ENCODE measurements at places on chromosomes 11 and 22. TPM values are rescaled to one million over a fixed set of nuclear protein-coding genes. Genes with fewer than 3 reads are reported as not detected.

- DNase-seq: no peak
Measured at GRCh38 chr11:110286298-110287040, 9.9 kb downstream of the RDX start.

DNA sequence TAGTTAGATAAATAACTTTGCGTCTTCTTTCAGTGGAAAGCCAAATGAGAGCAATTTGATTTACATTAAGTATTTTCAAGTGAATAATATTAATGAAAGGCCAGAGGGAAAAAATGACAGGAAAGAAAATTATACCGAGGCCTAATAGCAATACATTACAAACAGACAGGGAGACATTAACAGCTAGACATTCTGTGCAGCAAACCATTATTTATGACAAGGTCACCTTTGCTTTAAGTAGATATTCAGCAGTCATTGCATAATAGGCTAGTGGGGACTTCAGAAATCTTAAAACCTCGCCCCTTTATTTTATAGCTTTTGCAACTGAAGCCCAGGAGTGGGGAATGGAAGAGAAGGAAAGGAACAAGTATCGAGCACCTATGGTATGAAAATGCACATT lies 321.6 kb downstream of the GRM5 start:
- no peak for DNase-seq

Gene SPTBN2
- total RNA-seq: 57.2 TPM

- DNase-seq: no peak
Measured at GRCh38 chr11:118649941-118650340, 29.5 kb downstream of the TREH start.

- DNase-seq: no peak
Measured at GRCh38 chr22:48715511-48715910, 1112.2 kb downstream of the BRD1 start.

Gene DEPDC7
- 5.2 TPM for total RNA-seq

Gene PDE3B
- total RNA-seq: not detected

Gene NAALADL1
- total RNA-seq: 15.5 TPM

Gene GAL3ST1
- not detected for total RNA-seq

DNA sequence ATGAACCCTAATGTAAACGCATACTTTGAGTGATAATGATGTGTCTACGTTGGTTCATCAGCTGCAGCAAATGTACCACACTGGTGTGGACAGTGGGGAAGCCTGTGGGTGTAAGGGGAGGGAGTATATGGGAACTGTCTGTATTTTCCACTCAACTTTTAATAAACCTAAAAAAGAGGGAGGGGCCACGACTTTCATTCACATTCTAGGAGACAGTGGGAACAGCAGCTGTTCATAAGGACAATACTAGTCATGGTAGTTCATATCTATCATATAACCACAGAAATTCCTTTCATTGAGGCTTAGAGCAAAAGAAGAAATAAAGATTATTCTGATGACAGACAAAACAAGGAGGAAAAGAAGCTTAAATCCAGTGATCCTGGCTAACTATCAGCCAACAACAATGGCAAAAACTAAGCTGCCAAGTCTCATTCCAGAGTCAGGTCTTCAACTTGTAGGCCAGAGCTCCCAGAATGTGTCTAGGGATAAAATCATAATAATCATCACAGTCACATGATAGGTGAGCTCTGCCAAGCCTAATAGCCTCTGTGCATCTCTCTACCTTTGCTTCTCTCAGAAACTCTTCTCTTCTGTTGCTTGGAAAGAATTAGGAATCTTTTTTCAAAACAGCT lies 59.4 kb upstream of the CHRM4 start:
- DNase-seq: no peak

Gene TCN1
- 2.9 TPM for total RNA-seq

DNA sequence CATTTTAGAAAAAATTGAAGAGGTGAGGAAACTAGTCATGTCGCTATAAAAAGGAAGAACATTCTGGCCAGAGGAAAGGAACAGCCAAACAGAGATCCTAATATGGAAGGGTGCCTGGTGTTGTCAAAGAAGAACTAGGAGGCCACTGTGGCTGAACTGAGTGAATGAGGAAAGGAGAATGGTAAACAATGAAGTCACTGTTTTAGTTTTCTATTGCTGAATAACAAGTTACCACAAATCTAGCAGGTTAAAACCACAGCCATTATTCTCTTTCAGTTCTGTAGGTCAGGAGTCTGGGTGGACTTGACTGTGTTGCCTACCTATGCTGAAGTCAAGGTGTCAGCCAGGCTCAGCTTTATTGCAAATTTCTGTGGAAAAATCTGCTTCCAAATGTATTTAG lies 549.3 kb upstream of the CCDC90B start:
- peak; percentile 50 for DNase-seq

DNA sequence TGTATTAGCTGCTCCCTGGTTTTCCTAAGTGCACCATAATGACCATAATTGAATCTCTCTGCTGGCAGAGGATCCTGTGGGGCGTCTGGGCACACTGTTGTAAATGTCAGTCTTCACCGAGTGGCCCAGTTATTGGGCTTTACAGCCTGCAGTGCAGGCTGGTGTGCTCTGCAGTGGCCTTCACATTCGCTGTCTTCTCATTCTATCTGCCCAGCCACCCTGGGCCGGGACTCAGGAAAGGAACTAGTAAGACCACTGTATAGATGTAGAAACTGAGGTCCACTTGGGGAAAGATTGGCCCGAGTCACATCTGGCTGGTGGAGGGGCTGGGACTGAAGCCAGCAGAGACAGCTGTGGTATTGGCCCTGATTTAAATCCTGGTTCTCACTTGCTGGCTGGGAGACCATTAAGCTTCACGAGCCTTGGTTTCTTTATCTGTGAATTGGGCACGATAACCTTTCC lies 49.3 kb downstream of the TSPAN18 start:
- no peak for DNase-seq

- DNase-seq: no peak
Measured at GRCh38 chr11:86106916-86107315, 38.0 kb upstream of the PICALM start.

- DNase-seq: no peak
Measured at GRCh38 chr11:12046636-12047236, 38.3 kb upstream of the DKK3 start.

Gene GAL3ST3
- not detected for total RNA-seq

Measured in mammary epithelial cell (primary cell).